Right lobe of liver (tissue), 6 donors: ENCODE measurements at places on chromosomes 5 and 9.
A peak's percentile ranks its signal among the peaks of the same experiment; 100 is the strongest.

DNA sequence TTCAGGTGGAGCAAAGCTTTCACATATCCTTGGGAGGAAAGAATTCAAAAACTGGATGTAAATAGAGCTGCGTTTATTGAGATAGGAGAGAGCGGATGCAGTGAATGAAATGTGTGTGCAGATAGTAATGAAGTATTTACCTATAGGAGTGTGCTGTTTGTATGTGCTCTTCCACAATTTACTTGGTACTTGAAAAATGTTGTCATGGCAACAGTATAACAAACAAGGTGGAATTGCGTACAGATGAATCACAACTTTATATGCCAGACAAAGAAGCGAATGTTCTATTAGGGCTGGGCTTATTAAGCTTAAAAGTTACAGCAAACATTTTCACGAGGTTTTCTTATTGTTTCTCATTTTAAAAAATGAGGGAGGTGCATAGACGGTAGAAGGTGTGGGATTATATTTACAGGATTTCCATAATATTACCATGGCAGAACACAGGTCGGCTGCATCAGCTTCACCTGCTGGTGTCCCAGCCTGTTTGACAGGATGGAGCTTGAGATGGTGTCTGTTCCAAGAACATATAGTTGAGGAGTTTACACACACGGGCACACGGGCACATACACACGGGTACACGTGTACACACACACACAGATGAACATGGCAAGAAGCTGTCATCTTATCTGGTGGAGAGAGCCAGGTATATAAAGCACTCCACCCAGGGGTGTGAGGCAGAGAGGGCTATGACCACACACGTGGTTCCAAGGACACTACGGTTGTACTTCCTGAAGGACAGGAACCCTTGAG, 155.7 kb downstream of the RMI1 start:
- no peak for DNase-seq

DNA sequence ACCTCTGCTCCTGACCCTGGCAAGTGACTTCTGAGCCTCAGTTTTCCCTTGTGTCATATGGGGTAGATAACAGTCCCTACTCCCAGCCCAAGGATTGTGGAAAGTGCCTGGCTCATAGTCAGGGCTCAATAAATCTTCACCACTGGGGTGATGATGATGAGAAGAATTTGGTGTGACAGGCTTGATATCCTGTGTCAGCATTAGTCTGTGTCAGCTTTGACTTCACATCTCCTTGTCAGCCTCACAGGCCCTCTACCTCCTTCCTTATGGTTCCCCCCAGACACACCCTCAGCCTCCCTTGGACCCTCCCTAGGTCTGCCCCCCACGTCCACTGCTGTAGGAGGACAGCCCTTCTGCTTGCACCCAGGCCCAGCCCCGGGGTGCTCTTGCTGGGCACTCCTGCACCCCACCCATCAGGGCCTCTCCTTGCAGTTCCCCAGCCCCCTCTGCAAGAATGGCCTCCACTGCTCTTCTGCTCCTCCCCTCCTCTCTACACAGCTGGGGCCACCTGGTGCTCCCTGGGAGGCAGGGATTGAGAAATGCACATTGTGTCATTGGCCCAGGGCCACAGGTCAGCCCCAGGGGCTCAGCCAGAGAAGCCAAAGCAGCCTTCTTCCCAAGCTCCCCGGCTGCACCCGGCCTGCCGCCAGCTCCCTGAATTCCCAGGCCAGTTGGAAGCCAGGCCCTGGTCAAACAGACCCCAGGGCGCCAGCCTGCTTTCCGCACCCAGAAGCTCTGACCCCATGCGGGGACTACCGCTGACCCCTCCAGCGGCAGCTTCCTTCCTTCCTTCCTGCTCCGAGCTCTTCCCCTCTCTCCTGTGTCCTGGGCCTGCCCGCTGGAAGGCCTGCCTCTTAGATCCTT, 7.7 kb downstream of the FGFR4 start:
- DNase-seq, result peak; percentile 91

GRCh38 chr5:56176155-56176798, 56.9 kb downstream of the ANKRD55 start:
- no peak for DNase-seq

GRCh38 chr5:57094753-57095683, 78.8 kb upstream of the GPBP1 start:
- no peak for DNase-seq

- no peak for DNase-seq
Observed at GRCh38 chr9:89882930-89883361, 278.1 kb downstream of the GADD45G start.

GRCh38 chr5:76303921-76304320, 99.2 kb upstream of the IQGAP2 start:
- DNase-seq, result peak; percentile 69

DNA sequence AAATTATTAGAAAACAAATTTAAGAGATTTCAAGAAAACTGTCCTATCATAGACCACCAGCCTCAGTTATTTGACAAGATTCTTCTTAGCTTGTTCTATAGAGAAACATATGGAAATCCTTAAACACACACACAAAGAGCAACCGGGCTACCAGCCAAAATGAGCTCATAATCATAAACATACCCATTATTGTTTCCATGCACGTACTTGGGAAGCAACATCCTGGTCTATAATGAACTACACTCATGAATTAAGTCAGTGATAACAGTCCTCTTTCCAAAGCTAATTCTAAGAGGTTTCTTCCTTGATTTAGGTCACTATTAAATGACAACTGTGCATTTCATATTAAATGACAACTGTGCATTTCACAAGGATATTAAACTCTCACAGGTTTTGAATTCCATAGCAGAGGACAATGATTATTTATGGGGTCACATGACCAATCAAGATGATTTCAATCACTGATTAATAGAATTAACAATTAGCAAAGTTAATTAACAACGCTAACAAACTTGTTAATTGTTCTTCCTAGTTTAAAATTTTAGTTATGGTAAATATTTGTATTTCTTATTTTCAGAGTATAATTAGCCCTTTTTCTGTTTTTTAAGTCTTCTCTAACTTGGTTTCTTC, 77.0 kb downstream of the OXCT1 start:
- no peak for DNase-seq

- no peak for DNase-seq
Observed at GRCh38 chr9:106962615-106963363, 99.8 kb downstream of the ZNF462 start.

- DNase-seq, result peak; percentile 75
Observed at GRCh38 chr5:99060306-99061261, 131.8 kb upstream of the CHD1 start.

- peak; percentile 14 for DNase-seq
Observed at GRCh38 chr9:134554373-134555093, 87.1 kb upstream of the COL5A1 start.

DNA sequence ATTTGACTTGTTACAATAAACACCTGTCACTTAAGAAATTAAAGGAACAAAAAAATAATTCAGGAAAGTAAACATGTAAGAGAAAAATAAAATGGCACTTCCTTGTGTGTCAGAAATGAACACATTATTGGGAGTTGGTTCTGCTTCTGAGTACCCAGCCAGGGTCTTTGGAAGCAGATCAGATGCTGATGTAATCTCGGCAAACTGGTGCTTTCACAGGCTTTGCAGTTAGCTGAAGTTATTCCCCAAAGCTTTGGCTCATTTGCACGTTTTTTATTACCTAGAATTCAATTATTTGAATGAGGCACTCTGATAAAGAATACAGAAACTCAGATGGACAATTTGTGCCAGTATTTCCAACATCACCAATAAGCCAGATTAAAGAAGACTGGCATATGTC, 10.9 kb downstream of the CDH18 start:
- no peak for DNase-seq

DNA sequence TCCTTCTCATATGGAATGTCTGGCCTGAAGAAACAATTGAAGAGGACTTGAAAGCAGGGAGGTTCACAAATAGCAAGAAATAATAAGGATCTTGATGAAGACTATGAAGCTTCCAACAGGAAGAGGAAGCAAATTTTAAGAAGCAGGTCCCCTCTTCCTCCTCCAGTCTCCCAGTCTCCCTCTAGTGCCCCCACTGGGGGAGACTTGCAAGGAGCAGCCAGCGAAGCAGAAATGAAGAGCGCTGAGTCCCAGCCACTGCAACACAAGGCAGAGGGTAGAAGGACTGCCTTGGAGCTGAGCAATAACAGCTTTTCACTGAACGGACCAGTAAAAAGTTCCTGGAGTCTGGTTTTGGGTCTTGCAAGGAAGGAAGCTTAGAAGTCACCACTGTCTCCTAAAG, 32.6 kb upstream of the ACO1 start:
- DNase-seq, result no peak

GRCh38 chr5:144503123-144503522, 332.4 kb downstream of the KCTD16 start:
- DNase-seq, result no peak

DNA sequence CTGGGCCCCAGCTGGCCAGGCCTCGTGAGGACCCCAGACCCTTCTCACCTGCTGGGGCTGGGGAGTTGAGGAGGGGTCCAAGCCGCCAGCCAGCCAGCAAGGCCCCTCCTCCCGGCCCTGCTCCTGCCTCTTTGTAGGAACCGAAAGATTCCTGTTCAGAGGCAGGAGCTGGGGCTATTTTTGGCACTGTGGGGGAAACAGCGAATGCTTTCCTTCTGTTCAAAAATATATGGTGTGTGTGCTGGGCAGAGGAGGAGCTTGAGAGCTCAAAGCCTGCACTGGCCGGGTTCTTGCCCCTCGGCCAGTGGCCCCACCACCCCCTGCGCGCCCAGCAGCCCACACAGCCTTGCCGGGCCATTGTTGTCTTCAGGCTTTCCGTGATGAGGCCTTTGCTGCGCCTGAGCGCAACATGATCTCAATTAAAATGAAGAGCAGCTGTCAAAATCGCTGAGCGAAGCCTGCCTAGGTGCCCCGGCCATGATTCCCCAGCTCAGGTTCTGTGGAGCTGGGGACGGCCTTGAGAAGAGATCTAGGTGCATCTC, 13.4 kb downstream of the NCS1 start:
- DNase-seq, result no peak

DNA sequence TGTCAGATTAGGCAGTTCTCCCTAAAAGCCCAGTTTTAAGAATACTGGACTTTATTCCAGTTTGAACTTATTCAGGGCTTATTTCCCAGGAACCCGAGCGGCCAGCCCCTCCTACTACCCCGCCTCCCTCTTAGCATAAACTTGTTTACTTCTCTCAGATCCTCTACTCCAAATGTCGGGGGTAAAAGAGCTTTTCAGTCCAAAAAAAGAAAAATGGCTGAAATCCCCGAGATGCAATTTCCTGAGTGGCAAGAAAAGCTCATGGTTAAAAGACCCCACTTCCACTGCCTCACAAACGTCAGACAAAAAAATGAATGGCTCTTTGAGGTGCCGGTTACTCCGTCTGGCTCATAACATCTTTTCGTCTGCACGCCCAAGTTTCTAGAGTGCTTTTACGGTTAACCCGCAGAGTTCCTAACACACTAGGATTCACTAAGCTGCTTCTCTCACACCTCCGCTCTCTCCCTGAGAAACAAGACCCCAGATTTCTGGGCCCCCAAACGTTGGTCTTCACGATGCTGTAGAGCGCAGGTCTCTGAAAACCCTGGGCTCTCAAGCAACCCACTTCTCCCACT, 402 bp downstream of the BRD8 start:
- DNase-seq, result peak; percentile 66

DNA sequence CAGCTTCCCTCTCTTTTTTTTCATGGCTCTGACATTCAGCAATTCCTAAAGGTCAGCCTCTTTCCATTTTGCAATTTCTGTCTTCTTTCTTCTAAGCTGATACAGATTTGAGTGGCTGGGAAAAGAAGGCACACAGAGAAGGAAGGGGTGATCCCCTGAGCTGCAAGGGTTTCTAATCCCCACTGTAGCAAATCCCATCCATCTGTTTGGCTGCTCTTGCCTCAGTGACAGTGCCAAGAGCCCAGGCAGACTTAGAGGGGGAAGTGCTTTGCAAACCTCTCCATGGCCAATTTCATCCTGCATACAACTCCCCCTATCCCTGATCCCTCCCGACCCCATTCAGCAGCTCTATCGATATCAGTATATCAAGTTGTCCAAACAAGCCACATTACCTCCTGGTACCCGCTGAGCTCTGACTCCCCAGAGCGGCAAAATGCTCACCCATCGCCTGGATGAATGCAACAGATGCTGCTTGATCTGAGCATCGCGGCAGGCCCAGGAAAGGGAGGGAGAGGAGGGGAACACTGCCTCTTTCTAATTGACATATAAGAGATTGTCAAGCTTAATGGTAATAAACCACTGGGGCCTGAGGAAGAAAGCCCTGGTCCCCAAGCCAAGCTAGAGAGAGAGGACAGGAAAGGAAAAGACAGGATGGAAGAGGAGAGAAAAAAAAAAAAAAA, 268.9 kb downstream of the ASTN2 start:
- DNase-seq, result no peak
